ENCODE measurements at places on chromosomes 1 and 21. TPM values are rescaled to one million over a fixed set of nuclear protein-coding genes. Genes with fewer than 3 reads are reported as not detected.

DNA sequence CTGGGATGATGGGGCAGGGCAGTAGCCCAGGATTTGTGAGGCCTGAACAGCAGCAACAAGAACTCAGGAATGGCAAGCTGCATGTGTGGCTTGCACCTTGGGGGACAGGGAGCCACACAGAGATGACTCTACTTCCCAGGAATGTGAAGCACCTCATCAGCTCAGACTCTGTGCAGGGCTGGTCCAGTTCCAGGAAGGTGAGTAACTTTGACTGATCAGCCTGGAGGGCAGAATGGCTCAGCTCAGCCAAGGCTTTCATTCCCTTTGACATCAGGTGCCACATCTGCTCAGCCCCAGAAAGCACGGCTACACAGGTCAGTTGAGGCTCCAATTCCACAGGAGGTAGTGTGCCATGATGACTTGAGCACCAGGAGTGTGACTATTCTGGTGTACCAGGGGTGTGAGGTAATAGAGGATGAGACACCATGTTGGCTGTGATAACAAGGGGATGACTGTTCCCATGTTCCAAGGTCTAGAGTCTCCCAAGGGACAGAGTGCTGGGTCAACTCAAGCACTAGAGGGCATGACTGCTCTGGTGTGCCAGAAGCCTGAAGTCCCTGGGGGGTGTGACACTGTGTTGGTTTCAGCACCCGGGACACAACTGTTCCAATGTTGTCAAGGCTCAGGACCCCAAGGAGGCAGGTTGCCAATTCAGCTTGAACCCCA, 625.8 kb upstream of the ADGRL2 start:
- DNase-seq = no peak

Gene TRIM67
- not detected for total RNA-seq

Gene ZNF124
- total RNA-seq = 23.5 TPM

GRCh38 chr1:198530953-198531352, 9.5 kb downstream of the ATP6V1G3 start:
- DNase-seq = no peak

- no peak for DNase-seq
These were observed 90.7 kb downstream of the MAB21L3 start for GRCh38 chr1:116201911-116202310.
